ENCODE measurements at places on chromosomes 1 and 21.

DNA sequence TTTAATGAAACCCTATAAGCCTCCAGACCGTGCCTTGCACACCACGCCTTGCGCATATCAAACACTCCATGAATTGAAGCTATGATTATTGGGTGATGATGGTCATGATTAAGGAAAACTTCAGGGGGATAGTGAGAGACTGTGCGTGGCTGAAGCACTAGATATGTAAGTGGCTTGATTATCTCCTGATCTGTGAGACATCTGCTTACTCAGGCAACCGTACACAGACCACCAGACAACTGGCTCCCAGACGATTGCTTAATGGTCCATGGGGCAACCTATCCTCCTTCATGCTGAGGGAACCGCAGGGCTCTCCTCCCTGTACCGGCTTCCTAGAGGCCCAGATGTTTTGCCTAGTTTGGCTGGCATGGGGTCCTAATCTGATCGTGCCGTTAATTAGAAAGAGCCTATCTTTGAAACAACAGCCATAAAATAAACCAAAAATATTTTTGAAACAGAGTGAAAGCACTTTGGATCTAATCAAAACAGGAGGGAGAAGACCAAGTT is 51.6 kb downstream of the IRF2BP2 start:
- no peak for DNase-seq

GRCh38 chr1:248850124-248850523 is 8.8 kb downstream of the ZNF692 start:
- no peak for DNase-seq

DNA sequence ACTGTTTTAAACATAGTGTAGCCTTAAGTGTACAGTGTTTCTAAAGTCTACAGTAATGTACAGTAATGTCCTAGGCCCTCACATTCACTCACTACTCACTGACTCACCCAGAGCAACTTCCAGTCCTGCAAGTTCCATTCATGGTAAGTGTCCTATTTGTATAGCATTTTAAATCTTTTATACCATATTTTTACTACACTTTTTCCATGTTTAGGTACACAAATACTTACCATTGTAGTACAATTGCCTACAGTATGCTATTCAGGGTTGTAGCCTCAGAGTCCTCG is 3.6 kb upstream of the S100A10 start:
- no peak for DNase-seq

- DNase-seq, result no peak
Observed at GRCh38 chr1:196196486-196196885, 411.8 kb downstream of the KCNT2 start.

GRCh38 chr1:224377676-224378006 is 21.0 kb downstream of the CNIH4 start:
- DNase-seq, result no peak

- no peak for DNase-seq
Observed at GRCh38 chr1:43797891-43798290, 90.6 kb downstream of the ST3GAL3 start.

- no peak for DNase-seq
Observed at GRCh38 chr1:81512252-81513003, 288.3 kb upstream of the ADGRL2 start.

DNA sequence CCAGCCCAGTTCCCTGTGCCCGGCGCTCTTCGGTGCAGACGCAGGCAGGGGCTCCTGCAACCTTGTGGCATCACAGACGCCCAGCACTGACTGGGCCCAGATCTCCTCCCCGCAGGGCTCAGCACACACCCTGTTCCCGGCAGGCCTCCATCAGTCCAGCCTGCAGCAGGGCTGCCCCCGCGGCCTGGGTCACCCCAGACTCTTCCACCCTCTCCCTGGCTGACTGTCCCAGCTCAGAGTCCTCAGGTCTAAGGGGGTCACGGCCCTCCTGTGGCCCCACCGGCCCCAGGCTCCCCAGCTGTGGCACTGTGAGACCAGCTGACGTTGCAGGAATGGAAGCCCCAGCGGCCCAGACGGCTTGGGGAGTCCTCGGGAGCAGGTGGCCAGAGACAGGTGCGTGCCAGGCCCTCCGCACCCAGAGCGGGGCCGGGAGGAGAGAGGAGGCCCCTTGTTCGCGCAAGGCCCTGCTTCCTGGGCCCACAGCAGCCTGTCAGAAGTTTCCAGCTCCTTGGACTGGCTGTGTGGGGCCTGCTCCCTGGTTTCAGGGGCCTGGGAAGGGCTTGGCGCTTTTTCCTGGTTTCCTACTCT is 4.2 kb downstream of the B3GALT6 start:
- DNase-seq, result no peak

DNA sequence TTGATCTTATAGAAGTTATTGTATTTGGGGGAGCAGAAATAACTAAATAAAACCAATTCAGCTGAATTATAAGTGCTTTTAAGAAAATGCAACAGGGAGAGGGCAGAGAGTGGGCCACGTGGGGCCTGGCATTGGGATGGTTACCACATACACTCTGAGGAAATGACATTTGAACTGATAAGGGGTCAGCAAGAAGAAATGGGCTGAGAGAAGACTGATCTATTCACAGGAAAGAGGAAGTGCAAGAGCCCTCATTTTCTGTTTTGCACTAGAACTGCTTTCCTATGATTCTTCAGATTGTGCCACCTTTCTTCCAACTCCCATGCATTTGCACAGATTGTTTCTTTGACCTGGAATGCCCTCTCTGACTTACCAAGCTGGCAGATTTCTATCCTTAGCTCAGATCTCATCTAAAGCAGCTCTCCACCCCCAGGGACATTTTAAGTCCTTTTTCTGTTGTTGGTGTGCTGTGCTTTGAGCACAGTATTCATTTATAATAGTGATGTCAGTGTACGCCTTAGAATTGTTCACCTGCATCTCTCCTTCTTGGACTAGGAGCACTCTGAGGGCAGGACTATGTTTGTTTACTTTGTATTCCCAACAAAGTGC is 115.9 kb downstream of the FGGY start:
- DNase-seq, result no peak

DNA sequence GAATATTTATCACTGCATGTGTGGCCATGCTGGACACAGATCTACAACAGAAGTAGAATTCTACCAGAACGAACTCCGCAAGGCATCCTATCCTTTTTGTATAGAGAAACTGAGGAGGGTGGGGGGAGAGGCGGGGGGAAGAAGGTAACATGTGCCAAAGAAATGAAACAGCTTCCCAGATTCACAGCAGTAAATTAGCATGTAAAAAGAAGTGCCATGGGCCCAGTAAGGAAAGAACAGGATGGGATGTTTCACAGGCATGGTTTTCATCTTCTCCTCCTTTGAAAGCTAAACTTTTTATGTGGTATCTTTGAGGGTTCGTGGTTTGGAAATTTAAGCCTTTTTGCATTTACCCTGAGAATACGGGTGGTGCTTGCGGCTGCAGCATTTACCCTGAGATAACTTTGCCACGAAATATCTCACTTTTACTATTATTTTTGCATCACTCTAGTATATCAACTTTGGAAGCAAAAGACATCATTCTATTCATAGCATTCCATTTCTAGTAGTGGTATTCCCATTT is 168.9 kb downstream of the TPR start:
- DNase-seq, result no peak

DNA sequence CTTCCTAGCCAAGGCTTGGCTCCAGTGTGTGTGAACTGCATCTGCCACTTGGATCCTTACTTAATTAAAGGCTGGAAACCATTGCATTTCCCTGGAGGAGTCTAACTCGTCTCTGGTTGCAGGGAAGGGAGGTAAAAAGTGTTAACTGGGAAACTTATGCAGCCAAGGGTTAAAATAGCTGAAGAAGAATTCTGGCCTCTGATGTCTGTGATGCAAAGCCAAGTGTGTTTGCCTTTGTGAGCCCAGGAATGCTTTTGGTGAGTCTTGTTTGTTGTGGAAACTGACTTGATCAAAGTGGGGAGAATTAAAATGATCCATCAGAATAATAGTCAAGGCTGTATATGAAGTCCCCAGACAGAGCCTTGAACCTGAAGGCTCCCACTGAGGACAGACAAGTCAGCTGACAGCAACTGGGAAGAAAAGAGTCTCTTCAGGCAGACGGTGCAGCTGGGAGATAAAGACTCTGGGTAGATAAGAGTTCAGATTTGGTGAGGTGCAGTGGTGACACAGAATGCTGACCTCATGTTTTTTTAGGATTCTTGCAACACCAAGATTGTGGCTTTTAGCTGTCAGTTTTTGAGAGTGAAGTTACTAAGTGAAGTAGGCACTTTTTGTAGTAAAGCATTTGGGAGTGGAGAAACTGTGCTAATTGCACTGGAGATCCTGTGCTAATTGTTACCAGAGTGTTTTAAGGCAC is 59.5 kb upstream of the WLS start:
- DNase-seq, result no peak

GRCh38 chr1:207305489-207305873 is 16.0 kb upstream of the CD55 start:
- DNase-seq, result no peak

- DNase-seq, result no peak
Observed at GRCh38 chr21:31592963-31593560, 66.4 kb upstream of the SOD1 start.

DNA sequence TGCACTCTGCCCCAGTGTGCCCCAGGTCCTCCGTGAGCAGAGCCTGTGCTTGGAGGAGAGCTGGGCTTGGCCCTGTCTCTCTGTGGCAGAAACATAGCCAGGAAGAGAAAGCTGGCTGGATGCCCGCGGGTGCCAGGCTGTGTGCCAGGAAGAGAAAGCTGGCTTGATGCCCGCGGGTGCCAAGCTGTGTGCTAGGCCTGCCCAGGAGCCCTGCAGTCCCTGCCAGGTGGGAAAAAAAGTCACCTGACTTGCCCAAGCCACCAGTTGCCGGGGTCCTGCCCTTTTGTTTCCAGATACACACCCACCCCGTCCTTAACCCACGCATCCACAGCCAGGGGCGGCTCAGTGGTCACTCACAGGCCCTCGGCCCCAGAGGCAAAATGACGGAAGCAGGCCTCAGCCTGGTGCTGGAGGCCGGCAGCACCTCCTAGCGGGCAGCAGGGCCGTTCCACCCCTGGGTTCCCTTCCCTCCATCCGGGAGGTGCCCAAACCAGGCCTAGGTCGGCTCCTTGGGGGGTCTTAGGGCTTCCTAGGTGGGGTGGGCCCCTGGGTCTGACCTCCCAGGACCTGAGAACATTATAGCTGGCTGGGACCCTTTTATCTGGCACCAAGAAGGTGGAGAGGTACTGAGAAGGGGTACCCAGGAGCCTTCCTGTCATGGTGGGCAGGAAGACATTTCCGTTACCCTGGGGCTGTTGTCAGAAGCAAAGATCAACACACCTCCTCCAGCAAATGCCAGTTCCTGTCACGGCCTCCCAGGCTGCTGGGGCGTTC is 9.1 kb downstream of the ITGB2 start:
- no peak for DNase-seq

DNA sequence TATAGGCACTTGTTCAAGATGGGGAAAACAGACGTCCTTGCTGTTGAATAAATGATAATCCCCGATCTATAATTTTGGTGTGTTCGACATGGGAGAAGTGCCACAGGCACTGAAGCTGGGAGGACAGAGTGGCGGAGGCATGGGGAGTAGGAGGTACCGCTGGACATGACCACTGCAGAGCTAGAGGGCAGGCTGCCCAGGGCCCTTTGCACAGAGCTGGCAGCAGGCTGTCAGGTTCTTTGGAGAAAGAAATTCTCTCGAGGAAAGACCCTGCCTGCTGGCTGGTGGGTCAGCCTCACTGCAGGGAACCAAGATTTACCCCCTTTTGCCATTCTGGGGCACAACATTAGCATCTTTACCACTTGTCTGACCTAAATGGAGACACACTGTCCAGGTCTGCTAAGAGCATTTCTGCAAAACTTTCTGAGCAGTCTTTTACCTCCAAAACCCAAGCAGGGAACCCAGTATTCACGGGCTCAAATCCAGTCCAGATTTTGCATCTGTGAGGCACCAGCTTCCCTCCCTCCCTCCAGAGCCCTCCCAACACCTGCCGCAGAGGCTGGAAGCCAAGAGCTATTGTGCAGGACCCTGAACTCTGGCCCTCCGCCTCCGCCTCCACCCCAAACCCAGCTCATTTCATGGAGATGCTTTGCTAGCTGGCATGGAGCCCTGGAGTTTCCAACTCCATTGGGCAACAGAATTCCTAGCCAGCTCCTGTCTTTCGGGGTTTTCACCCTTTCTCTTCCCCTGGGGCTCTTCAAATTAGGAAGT is 142.3 kb downstream of the PLXNA2 start:
- DNase-seq, result no peak

DNA sequence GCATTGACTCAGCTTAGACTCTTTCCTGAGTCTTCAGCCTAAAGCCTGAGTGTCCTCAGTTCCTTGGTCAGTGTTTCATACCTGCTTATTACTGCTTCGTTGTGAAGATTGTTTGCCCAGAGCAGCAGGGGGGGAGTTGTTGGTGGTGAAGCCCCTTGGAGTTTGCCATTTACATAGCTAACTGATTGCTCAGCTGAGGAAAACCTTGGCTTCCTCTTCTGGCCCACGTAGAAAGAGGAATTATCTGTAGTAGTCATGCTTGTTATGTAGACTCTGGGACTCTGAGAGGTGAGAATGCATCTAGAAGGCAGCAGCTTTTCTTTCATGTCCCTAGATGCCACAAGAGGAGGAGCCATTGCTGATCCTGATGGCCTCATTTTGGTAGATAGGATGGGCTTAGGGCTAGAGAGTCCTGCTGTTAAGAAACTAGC is 125.9 kb downstream of the MAST2 start:
- DNase-seq, result no peak

- DNase-seq, result no peak
Observed at GRCh38 chr21:25556091-25556490, 51.2 kb downstream of the MRPL39 start.

DNA sequence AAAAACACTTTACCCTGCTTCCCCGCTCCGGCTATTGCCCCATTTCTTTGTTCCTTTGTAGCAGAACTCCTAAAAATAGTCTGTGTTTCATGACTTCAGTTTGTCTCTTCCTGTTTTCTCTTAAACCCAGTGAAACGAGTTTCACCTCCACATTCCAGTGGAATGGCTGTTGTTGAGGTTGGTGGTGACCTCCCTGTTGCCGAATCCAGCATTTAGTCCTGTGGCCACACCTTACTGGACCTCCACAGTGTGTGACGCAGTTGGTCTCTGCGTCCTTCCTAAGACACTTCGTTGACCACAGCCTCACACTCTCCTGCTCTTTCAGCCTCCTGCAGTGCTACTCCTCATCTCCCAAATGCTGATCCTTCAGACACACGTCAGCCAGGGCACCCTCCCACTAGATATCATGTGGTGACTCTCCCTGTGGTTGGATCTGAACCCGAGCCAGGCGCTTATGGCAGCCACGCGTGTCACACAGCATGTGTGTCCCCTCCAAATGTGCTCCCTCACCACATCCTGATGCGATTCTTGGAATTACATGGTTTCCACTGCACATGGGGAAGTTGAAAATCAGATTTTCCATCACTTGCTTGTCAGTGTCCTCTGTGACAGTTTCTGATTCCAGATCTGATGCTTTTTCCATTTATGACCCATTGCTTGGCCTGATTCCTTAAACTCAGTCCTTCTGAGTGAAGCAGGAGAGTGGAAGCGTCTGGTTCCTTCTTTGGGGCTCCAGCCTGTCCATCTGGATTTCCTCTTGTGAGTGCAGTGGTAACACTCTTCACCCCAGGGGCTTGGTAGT is 99.1 kb upstream of the ARTN start:
- no peak for DNase-seq
